Sciatic nerve (tissue), 2 donors: ENCODE measurements at places on chromosomes 7 and 10. TPM values are rescaled to one million over a fixed set of nuclear protein-coding genes. Genes with fewer than 3 reads are reported as not detected.

DNA sequence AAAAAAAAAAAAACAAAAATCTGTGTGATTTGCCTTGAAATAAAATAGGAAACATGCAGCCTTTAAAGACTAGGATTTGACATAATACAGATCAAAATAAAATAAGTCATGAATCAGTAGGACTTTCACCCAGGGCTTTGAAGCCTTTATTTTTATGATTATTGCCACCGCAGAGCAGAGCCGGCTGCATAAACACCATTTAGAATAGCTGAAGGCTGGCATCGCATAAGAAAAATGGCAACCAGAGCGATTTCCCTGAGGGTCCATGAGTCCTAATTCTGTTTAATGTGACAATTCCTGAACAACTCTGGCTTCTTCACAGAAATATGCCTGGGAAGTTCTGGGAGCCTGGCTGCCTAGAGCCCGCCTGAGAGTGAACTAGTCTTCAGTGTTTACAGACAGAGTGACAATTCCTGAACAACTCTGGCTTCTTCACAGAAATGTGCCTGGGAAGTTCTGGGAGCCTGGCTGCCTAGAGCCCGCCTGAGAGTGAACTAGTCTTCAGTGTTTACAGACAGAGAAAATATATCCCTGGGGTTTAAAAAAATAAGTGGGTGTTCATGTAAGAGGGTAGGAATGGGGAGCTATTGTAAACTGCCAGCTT is 112.0 kb downstream of the EEPD1 start:
- no peak for DNase-seq

- no peak for DNase-seq
Observed at GRCh38 chr10:116815641-116816415, 33.5 kb upstream of the ENO4 start.

GRCh38 chr7:81173766-81174281 is 255.0 kb upstream of the SEMA3C start:
- DNase-seq, result no peak

DNA sequence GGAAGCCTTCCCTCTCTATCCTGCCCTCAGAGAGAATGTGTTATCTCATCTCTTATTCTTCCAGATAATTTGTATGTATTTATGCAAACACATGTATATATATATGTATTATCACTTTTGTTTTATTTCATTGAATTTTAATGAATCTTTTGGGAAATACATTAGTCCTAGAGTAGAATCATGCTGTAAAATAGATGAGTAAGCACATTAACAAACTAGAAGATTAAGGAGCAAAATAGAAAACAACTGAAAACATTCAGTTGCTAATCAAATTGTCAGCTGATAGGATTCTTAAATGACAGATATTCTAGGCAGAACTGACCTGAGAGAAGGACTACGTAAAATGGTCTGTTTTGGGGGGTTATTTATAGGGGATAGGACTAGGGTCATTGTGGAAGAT is 11.2 kb downstream of the KLLN start:
- DNase-seq, result no peak

- no peak for DNase-seq
Observed at GRCh38 chr7:150755473-150756099, 18.4 kb downstream of the GIMAP5 start.

DNA sequence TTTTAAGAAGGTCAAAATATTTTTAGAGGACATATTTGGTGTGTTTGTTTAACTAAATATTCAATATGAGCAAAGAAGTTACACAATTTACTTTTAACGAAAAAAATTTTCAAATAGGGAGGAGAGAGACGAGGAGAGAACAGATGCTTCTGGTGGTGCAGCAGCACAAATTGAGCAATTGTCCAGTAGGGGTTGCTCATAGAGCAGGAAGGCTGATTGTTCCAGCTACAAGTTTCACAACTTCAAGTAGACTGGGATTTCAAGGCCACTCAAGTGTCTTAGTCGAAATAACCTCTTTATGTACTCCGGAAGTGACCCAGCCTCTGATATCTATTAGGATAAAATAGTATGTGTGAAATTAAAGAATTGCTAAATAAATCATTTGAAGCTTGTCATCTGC is 197.9 kb downstream of the HDAC9 start:
- no peak for DNase-seq

DNA sequence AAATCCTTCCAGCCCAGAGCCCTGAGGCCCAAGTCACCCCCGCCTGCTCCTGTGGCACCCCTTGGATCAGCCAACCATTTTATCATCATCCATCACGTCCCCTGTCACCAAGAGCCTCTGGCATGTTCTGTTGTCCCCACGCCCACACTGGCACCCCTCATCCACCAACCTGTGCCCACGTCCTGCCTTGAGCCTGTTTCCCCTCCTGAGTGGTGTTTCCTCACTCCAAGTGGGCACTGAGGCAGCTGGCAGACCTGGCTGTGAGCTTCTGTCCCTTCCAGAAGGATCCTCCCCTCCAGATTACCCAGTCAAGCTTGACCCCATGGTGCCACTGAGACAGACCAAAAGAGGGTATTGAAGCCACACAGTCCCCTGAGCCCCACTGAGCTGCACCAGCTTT is 71.4 kb upstream of the ANTXRL start:
- DNase-seq, result no peak

GRCh38 chr7:151249732-151250072 is 1.2 kb upstream of the SMARCD3 start:
- peak; percentile 81 for DNase-seq

GRCh38 chr10:27104919-27105318 is 4.6 kb upstream of the ANKRD26 start:
- no peak for DNase-seq

GRCh38 chr10:123377883-123378282 is 223.7 kb downstream of the BUB3 start:
- DNase-seq, result no peak

KLF14 gene
- total RNA-seq, result 1.1 TPM

ZCWPW1 gene
- total RNA-seq, result 8.0 TPM

BEND7 gene
- total RNA-seq, result 28.6 TPM

PVRIG gene
- total RNA-seq, result 1.2 TPM

C10orf67 gene
- total RNA-seq, result 1.2 TPM

AQP1 gene
- total RNA-seq, result 864 TPM
